Calu3 (cell line): ENCODE measurements at places on chromosomes 1 and 21.

DNA sequence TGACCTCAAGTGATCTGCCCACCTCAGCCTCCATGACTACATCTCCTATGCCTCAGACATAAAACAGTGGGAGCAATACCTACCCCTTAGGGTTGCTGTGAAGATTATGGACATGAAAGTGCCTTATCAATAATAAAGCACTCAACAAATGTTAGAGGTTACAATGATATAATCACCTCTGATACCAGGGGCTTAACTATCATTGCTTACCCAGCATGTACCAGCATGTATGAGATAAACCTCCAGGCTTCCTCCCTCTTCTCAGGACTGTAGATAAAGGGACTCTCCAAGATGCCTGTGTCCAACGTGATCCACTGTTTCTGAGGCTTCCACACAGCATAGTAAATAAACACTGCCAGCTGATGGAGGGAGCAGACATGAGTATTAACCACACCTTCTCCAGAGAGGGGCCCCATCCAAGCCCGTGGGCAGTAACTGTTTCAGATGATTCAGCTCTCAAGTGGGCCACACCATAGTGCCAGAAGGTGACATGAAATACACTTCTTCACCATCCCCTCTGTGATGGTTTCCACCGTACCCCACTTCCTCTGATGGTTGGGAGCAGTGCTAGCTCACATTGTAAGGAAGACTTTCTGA lies 26.2 kb downstream of the RHBDL2 start:
- DNase-seq, result no peak

GRCh38 chr1:119651641-119652040 lies 3.6 kb upstream of the ZNF697 start:
- no peak for DNase-seq

DNA sequence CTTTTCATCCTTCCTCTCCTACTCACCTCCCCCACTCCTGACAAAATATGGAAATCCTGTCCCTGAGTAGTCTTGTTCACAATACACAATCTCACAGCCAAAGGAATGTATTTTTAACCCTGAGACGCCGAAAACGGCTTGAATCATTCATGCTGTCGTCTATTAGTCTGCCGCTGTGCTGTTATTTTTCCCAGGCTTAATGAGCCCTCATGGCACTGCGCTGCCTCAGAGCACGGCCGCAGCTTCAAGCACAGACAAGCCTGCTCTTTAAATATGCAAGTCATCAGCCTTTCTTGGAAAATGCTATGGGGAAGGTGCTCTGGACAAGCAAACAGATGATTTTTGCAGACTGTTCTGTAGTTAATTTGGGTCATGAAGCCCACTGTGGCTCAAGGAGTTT lies 302.7 kb downstream of the DISC1 start:
- DNase-seq, result no peak

DNA sequence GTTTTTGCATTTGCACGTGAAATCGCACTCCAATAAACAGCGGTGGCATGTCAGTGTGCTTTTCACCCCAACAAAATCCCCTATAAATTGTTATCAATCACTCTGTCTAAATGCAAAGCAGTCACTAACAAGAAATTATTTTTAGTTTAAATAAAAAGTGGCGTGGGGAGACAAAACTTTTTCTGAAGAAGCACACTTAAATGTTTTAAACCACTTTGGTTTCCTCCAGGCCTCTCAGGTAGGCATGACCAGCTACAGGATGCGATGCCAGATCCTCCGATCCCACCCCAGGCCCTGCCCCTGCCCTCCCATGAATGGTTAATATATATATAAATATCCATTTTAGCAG lies 3.6 kb downstream of the FMO1 start:
- DNase-seq, result no peak

DNA sequence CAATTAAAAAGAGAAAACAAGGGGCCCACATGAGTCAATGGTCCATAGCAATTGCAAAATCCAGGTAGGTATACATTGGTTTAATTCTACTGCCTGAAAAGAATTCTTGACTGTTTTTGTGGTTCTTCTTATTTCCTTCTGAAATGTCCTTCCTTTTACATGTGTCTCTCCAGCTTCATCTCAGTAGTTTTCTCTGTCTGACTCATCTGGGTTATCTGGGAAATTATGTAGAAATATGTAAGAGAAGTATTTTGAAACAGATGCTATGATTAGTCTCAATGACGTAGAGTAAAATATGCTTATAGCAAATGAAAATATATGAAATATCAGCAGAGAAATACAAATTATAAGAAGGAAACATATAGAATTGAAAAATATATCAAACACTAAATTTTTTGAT lies 953.2 kb downstream of the BRINP3 start:
- no peak for DNase-seq

DNA sequence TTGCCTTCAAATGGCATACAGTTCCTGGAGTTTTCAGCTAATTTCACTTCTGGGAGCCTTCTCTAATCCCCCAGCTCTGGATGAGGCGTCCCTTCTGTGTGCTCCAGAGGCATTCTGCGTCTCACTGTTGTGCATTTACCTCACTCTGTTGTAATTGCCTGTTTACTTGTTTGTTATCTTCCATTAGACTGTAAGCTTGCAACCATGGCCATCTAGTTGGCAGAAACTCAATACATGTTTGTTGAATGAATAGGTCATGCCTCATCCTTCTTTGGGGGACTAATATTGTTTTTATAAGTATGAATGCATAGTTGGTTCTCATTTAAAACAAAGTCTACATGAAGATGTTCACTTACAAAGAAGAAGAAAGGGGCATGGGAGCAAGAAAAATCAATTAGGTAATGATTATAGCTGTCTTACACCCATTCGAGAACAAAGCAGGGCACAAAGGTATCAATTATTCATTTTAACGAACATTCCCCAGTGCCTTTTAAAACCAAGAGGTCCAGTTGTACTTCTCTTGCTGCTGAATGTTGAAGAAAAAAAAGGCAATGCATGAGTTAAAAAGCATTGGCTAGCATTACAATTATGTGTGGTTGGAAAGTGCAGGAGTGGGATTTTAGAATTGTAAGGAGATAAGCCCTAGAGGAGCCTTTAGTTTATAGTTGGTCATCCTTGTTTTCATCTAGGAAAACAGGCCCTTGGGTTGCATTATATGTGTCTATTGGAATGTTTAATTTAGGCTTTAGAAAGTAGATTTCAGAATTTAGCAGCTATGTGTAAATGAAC lies 6.0 kb downstream of the RGL1 start:
- no peak for DNase-seq

DNA sequence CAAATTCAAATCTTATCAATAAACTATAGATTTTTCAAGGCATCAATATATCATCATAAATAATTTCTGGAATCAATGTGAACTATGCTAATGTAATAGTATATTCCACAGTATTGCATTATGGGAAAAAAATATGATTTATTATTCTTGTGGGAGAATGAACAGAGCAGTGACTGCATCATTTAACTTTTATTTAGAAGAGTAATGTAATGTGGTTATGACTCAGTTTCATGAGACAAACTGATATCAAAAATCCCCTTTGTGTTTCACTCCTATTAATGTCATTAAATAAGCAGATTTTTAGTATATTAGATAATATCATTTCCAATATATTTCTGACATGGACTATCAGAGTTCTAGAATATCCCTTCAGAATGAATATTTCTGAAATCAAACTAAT lies 187.6 kb downstream of the LRRC40 start:
- no peak for DNase-seq
